ENCODE measurements at places on chromosomes 12 and 14. TPM values are rescaled to one million over a fixed set of nuclear protein-coding genes. Genes with fewer than 3 reads are reported as not detected.

DNA sequence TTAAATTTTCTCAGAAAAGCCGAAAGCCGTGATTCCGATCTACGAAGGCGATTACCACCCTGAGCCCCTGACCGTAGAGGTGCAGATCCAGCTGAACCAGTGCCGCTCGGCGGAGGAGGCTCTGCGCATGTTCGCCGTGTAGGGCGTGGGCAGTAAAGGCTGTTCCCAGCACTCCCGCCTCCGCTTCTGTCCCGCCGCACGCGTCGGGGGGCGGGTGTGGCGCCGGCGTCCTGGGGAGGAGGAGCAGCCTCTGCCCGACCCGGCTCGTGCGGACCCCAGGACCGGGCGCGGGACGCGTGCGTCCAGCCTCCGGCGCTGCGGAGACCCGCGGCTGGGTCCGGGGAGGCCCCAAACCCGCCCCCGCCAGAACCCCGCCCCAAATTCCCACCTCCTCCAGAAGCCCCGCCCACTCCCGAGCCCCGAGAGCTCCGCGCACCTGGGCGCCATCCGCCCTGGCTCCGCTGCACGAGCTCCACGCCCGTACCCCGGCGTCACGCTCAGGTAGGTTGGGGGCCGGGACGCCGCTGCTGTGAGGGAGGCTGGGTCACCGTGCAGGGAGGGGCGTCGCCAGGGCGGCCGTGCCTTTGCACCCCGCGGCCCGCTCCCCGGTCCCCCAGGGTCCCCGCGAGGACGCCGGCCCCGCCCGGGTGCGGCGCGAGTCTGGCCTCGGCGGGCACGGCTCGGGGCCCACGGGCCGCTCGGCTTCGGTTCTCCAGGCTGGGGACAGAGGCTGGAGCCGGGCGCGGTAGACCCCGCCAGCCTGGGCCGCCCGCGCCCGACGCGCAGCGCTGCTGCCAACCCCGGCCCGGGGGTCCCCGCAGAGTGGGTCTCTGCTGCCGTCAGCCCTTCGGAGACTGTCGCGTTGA is at the start of gene B3GNT4:
TSS of gene B3GNT4 (plus strand) at position 409 of the 866 bp plus-strand sequence. CDS start 910 bp downstream, outside the sequence.
- peak; percentile 70 for DNase-seq

DNA sequence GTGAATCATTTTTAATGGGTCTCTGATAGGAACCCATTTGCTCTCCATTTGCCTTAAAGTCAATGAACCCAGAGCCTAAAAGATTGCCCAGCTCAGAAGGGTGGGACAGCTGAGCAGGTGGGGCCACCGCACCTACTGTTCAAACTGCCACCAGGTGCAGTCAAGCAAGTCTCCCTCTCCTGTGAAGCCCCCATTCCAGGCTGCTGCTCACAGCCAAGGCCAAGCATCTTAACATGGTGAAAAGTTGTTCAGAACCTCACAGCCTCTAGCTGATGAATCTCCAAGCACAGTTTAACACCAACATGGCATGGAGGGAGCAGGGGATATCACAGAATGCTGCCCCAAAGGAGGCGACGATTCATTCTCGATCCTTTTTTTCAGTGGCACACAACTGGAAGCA is 29.5 kb downstream of the ANO2 start:
- peak; percentile 16 for DNase-seq

DNA sequence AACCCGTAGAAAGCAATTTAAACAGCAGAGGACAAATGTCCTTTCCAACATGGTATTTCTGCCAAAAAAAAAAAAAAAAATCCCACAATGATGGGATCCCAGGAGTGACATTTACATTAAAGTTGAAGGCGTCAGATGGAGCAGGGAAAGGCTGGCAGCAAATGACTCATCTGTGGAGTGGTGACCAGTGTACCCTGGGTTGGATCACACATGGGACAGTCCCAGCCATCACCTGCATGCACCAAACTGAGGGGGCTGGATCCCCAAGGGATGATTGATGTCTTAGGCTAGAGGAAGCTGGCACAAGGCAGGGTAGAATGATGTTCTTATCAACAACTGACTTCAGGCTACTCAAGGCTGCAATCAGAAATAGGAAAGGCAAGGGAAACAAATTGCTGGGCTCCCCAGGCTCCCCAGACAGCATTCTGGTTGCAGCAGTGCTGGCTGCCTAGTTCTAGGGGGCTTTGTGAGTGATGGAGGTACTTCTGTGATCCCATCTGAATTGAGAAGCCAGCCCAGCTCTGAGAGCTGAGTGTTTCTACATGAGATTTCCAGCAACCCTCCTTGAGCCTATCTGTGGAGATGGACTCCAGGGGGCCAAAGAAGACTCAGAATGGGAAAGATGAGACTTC is 117.9 kb downstream of the DPF3 start:
- DNase-seq: no peak

DNA sequence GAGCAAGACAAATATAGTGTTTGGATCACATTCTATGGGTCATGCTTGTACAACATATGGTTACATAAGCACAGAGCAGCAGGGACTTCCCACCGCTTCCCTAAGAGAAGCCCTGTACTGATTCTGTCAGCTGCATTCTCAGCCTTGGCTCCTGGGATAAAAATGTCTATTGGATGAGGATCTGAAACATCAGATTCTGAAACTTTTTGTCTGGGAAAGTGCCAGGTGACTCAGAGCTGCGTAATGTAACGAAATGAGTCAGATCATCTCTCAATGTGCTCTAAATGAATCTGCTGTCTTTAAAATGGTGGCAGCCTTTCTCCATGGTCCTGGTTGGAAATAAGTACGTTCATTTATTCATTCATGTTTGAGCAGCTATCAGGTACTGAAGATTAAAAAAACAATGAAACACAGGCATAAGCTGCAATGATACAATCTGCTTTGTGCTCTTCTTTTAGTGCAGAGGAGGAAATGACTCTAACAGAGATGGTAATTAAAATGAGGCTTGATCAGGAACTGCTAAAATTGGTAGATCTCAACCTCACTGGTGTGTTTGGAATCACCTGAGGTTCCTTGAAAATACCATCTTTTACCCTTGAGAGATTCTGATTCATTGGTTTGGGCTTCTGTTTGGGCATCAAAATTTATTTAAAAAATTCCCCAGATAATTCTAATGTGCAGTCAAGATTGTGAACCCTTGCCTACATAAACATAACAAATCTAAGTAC is 99.1 kb upstream of the NAP1L1 start:
- no peak for DNase-seq

- DNase-seq: no peak
These were observed 214.6 kb downstream of the C12orf50 start for GRCh38 chr12:87814625-87815024.

Gene ZNF740
- 28.2 TPM for total RNA-seq

DNA sequence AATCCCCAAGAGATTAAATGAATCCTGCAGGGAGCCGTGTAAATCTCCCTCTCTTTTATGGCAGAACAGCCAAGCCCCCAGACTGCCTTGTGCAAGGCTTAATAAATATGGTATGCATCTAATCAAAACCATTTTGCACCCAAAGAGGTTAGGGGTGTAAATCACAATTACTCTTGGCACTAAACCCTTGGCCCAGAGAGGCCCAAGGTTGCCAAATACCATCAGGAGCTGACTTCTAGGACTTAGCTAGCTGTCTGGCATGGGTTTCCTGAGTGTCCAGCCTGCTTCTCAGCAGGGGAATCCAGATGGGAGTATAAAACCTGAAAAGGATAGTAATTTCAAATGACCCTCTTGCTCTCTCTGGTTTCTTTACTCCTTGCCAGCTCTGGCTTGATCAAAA is 610.4 kb downstream of the MED13L start:
- no peak for DNase-seq

Gene LRIG3
- not detected for total RNA-seq

Gene CRY1
- total RNA-seq: 13.5 TPM

GRCh38 chr12:125229878-125230530 is 164.8 kb downstream of the AACS start:
- no peak for DNase-seq

GRCh38 chr14:102668291-102668873 is 75.9 kb downstream of the RCOR1 start:
- DNase-seq: no peak

Gene AMN
- 0.95 TPM for total RNA-seq

DNA sequence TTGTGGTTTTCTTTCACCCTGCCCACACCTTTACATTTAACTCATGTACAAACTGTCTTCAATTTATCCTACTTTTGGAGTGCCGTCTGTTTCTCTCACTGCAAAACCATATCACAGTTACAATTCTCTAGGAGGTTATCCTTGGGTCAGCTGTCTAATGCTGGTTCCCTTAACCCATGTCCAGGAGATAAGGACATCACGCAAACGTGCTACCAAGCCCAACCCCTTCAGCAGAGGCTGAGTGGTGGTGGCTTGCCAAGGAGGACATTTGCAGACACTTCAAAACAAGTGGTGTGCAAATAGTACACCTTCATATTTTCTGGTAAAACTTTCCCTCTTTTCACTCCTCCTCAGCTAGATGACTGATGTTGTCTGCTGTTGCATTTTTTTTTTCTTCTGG is 167.9 kb downstream of the PAX9 start:
- no peak for DNase-seq

DNA sequence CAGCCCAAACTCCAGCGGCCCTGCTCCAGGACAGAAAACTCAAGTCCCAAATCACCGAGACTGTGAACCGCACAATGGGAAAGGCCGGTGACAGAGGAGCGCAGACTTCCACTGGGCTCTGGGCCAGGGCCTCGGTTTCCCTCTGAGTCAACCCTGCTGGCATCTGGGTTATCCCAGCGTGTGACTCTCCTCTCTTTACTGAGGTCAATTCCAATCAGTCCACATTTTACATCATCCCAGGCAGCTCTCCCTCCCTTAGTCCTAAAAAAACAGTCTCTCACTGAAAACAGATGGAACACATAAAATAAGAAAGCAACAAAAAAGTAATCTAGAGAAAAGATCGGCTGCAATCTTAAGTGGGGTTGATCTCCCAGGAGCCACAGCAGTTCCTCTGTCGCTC is 36.9 kb downstream of the ITPK1 start:
- DNase-seq: no peak

Gene SDR9C7
- total RNA-seq: not detected

GRCh38 chr12:48454667-48455066 is 17.7 kb upstream of the ANP32D start:
- DNase-seq: no peak

- DNase-seq: no peak
These were observed 53.9 kb downstream of the SMUG1 start for GRCh38 chr12:54134850-54135249.

- peak; percentile 70 for DNase-seq
These were observed at the start of gene KIF5A for GRCh38 chr12:57549909-57550640. KIF5A (plus strand) TSS chr12:57550044; CDS start chr12:57550272, 228 bp downstream.

DNA sequence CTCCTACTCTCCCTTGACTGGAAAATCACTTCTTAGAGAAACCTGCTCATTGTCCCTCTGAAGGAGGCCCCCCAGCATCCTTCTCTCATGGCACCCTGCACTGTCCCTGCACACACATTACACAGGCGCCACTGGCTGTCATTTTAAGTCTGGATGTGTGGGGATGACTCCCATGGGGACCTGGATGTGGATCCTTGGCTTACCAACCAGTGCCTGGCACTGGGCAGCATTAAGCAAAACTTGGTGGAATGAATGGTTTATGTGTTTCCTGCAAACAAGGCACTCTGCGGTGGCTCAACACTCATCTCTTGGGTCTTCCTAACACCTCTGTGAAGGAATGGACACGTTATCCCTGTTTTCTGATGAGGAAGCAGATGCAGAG is 162.4 kb downstream of the RBM19 start:
- DNase-seq: no peak

Gene HOXC4
- total RNA-seq: 1.3 TPM
